ENCODE measurements at places on chromosomes 3 and 15.

- no peak for DNase-seq
Observed at GRCh38 chr15:87129916-87130315, 1050.2 kb downstream of the AGBL1 start.

DNA sequence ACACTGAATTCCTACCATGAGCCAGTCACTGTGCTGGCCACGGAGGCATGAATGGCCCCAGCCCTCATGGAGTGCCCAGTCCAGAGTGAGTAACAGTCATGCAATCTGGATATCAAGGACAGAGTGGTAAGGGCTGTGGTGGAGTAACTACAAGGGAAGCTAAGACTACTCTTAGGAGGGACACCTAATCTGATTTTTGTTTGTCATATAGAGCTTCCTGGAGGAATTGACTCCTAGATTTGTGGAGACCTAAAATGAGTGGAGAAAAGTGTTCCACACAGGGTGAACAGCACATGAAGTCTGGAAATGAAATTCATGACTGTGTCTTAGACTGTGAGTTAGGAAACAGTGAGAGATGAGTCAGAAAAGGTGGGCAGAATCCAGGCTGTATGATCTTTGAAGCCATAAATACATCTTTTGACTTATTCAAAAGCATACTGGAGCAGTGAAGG, 219.9 kb downstream of the NFKBIZ start:
- no peak for DNase-seq

DNA sequence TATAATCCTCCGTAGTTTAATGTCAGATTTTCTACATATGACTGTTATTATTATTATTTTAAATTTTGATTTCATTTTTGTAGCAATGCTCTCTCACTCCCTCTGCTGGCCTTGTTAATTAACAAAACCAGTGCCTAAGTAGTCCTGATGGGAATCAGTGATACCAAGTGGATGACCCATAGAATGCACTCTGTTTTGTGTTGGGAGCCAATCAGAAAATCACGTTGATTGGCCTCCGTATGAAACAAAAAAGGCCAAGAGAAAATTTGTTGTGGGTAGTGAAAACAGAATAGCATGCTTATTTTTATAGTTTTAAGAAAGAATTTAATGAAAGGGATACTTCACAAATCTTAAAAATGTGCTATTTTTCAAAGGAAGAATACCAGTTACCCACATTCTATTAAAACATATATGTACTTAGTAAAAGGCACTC, 34.4 kb upstream of the MEIS2 start:
- DNase-seq: no peak

GRCh38 chr15:68433551-68433950, 1.6 kb upstream of the ITGA11 start:
- no peak for DNase-seq

DNA sequence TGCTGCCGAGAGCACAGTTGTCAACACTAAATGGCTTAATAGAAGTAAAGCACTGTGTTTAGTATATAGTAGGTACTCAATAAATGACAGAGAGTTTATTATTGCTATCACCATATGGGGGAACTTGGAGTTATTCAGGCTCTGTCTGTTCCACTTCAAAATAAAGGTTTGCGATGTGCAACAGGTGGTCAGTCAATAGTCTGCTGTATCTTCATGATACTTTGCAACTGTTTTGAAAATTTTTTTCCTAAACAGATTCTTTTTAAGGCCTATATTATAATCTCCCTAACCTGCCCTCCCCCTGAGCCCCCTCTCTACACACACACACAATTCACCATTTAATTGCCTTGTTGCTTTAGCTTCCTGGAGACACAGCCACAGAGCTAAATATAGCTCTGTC, 164.7 kb upstream of the NR2F2 start:
- no peak for DNase-seq

DNA sequence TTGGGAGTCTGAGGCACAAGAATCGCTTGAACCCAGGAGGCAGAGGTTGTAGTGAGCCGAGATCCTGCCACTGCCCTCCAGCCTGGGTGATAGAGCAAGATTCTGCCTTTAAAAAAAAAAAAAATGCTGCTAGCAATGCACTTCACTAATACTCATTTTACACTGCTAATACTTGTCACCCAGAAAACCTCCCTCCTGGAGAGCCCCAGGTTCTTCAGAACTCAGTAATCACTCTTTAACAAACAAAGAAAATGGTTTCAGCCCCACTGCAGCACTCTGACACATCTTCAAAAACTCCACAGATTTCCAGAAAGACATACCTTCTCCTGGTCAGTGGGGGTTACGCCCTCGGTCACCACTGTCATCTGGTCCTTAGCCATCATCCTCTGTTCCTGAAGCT, 366.7 kb downstream of the SHQ1 start:
- no peak for DNase-seq

DNA sequence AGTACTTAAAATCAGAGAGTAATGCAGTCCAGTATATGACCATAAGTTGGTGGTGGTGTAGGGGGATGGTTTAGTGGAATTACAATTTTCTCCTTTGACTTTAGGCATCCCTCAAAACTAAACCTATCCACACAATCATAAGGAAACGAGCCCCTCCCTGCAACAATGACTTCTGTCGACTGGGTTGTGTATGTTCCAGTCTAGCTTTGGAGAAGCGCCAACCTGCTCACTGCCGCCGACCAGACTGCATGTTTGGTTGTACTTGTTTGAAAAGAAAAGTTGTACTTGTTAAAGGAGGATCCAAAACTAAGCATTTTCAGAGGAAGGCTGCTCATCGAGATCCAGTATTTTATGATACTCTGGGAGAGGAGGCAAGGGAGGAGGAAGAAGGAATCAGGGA, 52.8 kb downstream of the MGA start:
- no peak for DNase-seq

GRCh38 chr3:29099775-29100174, 181.1 kb upstream of the RBMS3 start:
- no peak for DNase-seq

GRCh38 chr3:130850044-130850797, 43.7 kb upstream of the ATP2C1 start:
- DNase-seq: peak; percentile 26

GRCh38 chr3:78721771-78722543, 1045.8 kb downstream of the ROBO1 start:
- DNase-seq: no peak

DNA sequence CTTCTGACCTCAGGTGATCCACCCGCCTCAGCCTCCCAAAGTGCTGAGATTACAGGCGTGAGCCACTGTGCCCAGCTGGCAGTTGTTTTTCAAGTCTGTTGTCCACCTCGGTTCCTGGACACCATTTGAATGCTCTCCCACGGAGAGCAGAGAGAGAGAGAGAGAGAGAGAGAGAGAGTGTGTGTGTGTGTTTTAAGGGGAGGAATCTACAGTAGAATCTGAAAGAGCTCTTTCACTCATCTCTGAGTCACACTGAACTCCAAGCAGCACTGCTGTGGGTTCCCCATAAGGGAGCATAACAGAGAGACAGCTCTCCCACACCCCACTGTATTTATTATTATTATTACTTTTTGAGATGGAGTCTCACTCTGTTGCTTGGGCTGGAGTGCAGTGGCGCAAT, 156.6 kb downstream of the RPLP1 start:
- no peak for DNase-seq

GRCh38 chr3:126952261-126952982, 30.5 kb upstream of the PLXNA1 start:
- DNase-seq: no peak

- DNase-seq: no peak
Observed at GRCh38 chr15:63655683-63656372, 58.6 kb downstream of the FBXL22 start.

DNA sequence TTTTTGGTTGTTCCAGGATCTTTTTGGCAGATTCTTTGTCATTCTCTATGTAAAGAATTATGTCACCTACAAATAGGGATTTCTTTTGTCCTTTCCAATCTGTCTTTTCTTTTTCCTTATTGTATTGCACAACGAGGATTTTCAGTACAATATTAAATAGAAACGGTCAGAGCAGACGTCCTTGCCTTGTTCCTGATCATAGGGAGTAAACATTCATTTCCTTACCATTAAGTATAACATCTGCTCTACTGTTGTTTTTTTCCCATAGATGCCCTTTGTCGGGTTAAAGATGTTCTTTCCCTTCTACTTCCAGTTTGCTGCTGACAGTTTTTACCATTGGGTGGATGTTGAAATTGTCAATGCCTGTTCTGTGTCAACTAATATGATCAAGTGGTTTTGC, 528.4 kb downstream of the OCA2 start:
- no peak for DNase-seq

- no peak for DNase-seq
Observed at GRCh38 chr3:126107203-126107939, 23.4 kb upstream of the SLC41A3 start.

DNA sequence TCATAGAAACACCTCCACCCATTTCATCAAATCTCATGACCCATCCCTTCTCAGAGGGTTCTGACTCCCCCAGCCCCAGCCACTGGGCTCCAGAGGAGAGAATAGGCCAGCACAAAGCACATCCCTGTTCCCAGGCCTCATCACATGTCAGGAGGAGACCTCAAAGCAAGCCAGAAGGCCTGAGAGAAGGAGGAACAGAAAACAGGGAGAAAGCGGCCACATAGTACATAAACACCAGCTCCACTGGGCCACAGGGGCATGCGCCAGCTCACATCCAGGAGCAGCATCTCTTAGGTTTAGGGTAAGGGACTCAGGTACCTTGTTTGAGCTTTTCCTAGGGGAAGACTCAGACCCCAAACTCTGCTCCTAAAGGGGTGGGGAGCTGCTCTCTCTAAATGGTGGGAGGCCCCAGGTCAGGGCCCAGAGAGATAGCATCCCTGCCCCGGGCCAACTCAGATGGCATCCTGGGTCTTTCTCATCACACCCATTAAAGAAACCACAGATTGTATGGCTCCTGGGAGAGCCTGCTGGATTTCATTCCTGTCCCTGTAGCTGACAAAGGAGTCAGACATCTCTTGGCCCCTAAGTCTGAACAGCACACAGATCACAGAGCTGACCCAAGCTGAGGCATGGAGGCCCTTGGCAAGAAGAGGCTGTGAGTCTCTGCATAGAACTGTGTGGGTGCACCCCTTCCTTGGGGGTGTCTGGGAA, 2.5 kb downstream of the SHF start:
- DNase-seq: no peak

DNA sequence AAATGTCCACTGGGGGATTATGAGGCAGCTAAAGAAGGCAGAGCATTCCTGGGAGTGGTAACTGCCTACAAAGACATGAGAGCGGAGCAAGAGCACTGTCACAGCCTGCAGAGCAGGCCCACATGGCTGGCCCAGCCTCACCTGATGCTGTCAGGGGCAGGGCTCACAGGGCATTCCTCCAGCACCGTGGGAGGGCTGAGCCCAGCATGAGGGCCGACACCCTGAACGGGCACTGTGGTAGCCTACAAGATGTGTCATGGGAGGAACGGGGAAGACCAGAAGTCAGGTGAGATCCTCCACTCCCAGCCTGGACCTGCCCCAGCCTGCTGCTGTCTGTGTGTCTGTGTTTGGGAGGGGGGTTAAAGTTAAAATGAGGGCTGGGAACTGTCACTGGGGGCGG, 30.1 kb downstream of the CCDC12 start:
- no peak for DNase-seq

DNA sequence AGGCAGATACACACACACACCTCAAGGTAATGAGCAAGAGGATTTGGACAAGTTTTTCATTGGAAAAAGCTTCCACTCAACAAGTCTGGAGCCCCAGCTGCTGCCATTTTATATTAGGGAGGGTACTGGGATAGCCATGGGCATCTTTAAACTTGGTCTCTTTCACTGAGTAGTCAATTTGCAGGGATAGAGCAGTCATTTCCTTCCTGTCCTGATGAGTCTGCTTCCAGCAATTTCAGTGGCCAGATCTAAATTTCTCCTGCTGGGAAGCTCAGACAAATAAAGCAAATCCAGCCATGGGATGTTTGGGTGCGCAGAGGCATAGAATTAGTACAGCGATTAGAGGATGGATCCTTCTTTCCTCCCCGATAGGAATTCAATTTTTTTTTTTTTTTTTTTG, 874 bp upstream of the ERC2 start:
- DNase-seq: no peak

DNA sequence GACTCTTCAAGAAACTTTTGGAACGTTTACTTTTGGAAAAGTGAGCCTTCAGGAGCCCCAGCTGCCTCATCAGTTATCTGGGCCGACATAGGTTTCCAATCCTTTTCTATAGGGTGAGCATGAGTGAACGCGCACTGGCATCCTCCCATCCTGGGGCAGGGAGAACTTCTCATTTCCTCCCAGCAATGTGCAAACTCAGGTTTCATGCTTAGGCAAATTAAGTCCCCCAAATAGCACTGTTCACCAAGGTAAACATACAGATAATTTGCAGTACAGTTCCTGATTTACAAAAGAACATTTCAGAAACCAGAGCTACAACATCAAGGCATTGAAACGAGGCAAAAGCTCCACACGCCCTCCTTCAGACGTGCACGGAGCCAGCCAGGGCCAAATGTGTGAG, 333.5 kb upstream of the NR2E3 start:
- DNase-seq: no peak

- no peak for DNase-seq
Observed at GRCh38 chr3:197957790-197958133, 2.3 kb upstream of the LMLN start.

- peak; percentile 5 for DNase-seq
Observed at GRCh38 chr3:114706591-114707232, 412.9 kb downstream of the TIGIT start.

DNA sequence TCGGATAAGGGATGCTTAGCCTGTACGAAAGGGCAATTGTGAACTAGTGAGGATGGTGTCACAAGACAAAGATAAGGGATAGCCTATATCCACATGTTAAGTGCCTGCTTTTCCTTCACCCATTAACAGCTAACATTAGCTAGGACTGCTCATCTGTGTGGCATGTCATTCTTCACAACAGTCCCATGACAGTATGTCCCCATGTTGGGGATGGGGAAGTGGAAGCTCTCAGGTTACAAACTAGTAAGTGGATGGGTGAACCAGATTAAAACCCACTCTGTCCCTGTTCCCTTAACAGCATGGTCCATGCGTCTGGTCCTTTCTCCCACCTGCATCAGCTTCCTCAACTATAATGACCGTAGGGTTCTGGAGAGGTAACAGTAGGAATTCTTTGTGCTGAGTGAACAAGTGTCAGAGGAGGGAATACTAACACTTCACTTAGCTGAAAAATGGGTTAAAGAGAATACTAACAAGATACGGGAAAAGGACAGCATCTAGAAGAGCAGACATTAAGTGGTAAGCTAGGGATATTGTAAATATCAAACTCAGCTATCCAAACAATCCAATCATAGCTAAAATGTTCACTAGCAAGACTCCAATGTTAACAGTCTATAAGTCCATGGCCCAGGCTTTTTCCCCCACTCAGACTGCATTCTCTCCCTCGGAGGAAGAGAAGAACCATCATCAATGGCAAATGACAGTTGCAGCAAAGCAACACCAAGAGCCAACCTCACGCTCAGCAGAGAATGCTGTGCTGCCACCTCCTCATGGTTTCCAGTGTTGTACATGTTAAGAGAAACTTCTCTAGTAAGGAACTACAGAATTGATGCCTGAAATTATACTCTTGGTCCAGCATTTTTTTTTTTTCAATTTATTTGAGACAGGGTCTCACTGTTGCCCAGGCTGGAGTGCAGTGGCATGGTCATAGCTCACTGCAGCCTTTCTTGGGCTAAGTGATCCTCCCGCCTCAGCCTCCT, 5.0 kb downstream of the RPLP1 start:
- no peak for DNase-seq

GRCh38 chr3:44939581-44940036, 36.4 kb downstream of the ZDHHC3 start:
- DNase-seq: no peak
